T-helper 9 cell (primary cell): ENCODE measurements at places on chromosomes 5 and 9.

DNA sequence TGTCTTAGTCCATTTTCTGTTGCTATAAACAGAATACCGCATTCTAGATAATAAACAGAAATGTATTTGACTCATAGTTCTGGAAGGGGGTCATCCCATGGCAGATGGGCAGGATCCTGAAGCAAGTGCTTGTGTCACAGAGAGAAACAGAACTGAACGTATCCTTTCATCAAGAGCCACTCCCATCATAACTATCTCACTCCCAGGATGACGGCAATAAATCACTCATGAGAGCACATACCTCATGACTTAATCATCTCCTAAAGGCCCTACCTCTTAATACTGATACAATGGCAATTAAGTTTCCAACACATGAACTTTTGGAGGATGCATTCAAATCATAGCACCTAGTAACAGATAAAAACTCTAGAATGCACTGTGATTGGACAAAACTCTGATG lies 142.9 kb downstream of the CAMK4 start:
- DNase-seq: no peak

DNA sequence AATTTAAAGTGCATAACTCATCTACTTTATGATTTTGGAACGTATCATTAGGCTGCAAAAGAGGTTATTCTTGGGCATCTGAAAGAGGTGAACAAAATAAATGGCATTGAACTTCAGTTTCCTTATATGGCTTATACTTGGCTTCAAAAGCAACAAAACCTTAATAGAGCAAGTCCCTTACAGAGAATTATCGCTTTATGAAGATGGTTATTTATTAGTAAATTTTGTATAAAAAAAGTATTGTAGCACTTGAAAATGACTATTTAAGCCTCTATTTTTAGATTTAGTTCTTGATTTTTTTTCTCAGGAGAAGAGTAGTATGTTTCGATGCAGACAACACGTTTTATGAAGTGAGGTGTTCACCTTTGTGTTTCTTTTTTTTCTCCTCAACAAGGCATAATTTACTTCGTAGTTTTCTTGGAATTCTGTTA lies 2.0 kb downstream of the ERBIN start:
- DNase-seq: no peak

GRCh38 chr9:14309403-14309802 lies 4.5 kb downstream of the NFIB start:
- no peak for DNase-seq

GRCh38 chr5:44275329-44275728 lies 113.9 kb downstream of the FGF10 start:
- DNase-seq: no peak

DNA sequence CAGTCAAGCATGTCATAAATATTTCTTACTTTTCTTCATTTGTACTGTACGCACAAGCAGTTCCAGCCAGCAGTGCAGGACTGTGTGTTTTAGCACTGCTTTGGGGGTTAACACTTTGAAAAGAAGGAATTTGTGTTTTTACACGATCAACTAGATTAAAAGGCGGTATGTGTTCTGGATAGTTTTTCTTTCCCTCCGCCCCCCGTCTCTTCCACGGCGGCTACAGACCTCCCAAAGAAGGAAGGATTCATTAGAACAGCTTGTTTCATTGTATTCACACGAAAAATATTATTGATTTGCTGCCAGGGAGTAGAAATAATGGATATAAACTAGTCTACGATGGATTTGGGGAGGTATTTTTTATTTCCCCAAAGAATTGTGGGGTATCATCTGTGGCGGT lies 336.8 kb upstream of the RFX3 start:
- no peak for DNase-seq

GRCh38 chr9:135023088-135023785 lies 64.2 kb upstream of the OLFM1 start:
- no peak for DNase-seq

DNA sequence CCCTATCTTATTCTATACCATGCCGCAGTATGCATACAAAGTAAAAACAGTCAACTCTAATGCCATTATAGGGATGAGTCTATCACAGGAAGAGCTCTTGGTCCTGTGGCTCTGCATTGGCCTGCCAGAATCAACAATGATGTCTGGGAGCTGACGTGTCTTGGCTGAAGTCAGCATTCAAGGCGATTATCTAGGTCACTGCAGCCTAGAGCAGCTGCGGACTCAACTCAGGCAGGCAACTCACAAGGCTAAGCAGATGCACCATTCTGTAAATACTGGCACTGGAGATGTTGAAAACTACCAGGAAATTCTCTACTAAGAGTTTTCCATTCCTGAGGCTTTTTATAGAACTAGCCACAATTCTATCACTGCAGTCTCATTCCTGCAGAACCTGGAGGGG lies 13.3 kb downstream of the SPATA9 start:
- no peak for DNase-seq

GRCh38 chr5:14385019-14385418 lies 196.6 kb upstream of the OTULINL start:
- no peak for DNase-seq

DNA sequence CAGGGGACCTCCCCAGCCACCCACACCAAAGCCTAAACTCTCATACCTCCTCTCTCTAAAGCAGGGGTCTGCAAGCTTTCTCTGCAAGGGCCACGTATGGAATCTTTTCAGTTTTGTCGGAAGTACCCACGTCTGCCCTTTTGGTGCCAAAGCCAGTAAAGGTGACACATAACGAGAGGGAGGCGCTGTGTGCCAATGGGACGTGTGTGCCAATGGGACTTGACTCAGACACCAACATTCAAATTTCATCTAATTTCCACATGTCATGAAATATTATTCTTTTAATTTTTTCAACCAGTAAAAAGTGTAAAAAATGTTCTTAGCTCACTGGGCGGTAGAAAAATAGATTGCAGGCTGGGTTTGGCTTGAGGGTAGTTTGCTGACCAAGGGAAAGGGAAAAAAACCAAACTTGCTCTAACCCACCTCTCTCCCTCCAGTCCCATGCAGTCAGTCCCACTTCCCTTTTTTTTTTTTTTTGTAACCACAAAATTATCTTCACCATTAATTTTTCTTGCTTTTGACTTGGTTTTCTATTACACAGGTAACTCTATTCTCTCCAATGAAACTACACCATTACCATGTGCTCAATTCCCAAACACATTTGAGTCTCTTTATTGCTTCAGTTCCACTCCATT lies 25.5 kb downstream of the OR2V1 start:
- no peak for DNase-seq

DNA sequence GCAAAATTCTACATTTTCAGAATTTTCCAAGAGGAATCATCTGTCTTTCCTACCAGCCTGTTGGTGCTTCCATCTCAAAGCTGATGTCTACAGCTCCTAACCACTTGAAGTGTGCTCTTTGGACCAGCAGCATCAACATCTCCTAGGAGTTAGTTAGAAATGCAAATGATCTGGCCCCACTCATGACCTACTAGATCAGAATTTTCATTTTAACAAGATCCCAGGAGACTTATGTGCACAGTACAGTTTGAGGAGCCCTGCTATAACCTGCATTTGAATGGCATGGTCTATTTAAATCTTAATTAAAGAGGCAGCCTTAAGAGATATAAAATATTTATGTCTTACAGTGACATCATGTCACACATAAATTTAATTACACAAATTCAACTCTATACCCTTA lies 33.8 kb downstream of the ITK start:
- no peak for DNase-seq

DNA sequence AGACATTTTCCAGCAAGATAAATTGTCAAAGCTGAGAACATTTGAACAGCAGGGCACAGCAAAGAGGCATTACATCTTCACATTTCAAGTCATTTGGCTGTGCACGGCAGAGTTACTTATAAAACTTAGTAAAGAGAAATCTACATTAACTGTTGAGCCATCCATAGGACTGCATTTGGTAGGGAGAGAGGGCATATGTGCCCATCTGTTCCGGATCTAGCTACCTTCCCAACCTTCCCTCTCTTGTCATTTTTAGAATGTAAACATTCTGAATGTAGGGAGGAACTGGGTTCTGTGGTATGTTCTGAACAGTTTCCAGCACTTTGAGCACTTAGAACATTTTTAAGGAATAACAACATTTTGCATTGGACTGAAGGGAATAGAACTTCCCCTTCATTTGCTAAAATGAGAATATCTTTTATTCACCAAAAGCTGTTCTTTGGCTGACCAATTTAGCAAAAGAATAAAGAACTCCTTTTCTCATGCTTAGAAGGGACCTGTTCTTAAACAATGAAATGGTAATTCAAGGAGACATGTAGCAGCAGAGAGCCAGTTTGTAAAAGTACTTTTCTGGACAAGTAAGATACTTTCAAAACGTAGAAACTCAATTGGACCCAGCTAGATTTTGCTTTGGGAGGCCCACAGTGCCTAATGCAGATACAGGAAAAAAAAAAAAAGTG lies 104.4 kb downstream of the CETN3 start:
- no peak for DNase-seq

GRCh38 chr9:2502760-2503159 lies 118.8 kb upstream of the VLDLR start:
- no peak for DNase-seq

DNA sequence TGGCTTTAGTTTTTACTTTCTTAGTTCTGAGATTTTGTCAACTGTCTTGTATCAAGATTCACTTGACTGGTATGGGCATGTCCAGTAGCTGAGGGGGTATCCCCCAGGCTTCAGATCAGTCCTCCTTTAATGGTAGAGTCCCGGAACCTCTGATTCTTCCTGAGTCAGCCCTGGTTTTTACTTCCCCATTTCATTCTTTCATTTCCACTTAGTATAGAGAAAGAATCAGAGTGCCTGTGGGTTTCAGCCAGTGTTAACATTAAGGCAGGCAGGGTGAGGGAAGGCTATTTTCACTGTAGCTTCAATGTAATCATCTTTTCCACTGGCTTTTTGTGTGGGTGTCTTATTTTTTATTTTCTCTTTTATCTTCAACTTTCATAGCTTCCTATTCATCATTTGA lies 8.3 kb upstream of the COMMD10 start:
- DNase-seq: no peak

GRCh38 chr9:7879551-7880245 lies 80.1 kb upstream of the DMAC1 start:
- DNase-seq: no peak

- DNase-seq: no peak
These were observed 18.4 kb upstream of the CDKN2AIPNL start for GRCh38 chr5:134430001-134430569.

DNA sequence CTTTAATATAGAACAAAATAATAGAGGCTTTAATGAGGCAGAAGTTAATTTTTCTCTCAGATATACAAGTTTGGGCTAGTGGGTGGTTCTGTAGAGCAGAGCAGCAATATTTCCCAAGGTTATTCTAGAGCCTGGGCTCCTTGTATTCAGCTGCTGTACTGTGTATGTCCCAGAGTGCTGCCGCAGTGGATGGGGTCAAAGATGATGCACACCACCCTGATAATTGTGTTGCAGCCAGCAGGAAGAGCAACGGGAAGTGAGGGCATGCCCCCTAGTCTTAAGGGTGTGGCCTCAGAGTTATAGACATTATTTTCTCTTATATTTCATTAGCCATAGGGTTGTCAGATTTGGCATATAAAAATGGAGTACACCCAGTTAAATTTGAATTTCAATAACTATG lies 23.9 kb upstream of the KIF4B start:
- no peak for DNase-seq

- no peak for DNase-seq
These were observed 56.7 kb upstream of the RETREG1 start for GRCh38 chr5:16673241-16674201.

DNA sequence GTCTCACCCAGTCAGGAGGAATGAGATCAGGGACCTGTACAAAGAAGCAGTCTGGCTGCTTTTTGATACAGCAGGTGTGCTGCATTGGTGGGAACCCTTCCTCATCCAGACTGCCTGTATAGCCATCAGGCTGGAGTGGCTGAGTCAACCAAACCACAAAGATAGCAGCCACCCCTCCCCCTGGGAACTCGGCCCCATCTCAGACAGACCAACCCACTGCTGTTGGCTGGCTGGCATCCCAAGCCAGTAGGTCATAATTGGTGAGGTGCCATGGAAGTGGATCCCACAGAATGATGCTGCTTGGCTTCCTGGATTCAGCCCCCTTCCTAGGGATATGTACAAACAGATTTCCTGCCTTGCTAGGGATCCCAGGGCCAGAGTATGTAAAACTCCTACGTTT lies 60.9 kb downstream of the YTHDC2 start:
- DNase-seq: no peak

DNA sequence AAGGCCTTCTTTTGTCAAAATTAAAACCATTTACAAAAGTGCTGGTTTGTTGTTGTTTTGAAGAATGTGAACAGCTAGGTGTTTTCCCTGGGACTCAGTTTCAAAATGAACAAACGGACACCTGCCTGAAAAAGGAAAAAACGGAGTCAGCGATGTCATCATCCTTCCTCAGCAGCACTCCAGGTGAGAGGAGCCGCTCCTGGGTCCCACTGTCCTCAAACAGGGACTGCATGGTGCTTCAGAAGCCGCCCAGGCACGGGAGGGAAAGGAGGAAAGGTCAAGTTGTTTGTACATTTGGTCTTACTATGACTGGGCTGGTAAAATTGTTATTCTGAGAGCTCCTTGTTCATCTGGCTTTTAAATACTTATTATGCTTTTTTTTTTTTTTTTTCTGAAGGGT lies 69.0 kb upstream of the ZSWIM6 start:
- DNase-seq: no peak

DNA sequence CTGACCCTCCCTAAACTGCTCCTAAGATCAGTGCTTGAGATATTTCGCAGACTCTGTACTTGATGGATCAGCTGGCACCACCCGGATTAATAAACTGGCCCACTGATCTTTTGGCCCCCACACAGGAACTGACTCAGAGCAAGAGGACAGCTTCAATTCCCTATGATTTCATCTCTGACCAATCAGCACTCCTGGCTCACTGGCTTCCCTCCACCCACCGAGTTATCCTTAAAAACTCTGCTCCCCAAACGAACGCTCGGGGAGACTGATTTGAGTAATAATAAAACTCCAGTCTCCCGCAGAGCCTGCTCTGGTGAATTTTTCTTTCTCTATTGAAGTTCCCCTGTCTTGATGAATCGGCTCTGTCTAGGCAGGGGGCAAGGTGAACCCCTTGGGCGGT lies 36.5 kb upstream of the CD180 start:
- DNase-seq: no peak

DNA sequence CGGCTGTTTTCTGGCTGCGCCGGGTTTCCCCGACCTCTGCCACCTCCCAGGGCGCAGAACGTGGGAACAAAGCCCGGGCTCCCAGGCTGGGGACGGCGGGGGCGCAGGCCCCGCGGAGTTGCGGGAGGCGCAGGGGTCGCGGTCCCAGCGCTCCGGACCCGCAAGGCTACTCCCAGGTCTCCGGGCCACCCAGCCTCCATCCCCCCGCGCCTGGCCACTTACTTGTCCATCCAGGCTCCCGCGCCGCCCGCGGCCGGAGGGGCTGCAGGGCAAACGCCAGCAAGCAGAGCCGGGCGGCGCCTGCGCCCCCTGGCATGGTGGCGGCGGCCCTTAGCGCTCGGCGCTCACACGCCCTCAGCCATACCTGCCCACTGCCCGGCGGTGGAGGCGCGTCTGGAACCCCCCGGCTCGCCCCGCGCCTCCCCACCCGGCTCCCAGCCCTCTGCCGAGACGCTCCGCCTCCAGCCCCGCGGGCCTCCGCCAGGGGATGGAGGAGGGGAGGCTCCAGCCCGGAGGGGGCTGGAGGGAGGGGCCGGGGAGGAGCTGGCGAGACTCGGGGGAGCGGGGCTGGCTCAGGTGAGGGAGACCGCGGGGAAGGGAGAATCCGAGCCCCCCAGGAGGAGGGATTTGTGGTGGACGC lies at the start of gene ADAM19:
ADAM19 (minus strand) TSS at position 395 of the 640 bp plus-strand sequence; CDS start at position 316, 79 bp downstream.
- DNase-seq: peak; percentile 45
